ENCODE measurements at places on chromosomes 5 and 9.

GRCh38 chr5:9507974-9508373 lies 37.9 kb downstream of the SEMA5A start:
- no peak for DNase-seq

DNA sequence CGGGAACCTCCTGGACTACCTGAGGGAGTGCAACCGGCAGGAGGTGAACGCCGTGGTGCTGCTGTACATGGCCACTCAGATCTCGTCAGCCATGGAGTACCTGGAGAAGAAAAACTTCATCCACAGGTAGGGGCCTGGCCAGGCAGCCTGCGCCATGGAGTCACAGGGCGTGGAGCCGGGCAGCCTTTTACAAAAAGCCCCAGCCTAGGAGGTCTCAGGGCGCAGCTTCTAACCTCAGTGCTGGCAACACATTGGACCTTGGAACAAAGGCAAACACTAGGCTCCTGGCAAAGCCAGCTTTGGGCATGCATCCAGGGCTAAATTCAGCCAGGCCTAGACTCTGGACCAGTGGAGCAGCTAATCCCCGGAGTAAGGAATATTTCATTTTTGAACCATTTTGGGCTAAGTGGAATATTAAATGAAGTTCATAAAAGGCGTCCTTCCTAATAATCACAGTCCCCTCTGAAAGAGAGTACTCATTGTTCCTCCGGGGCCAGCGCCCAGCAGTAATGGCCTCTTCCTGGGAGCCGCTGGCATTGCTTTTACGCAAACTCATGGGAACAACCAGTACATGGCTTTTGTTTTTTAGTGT lies 23.6 kb downstream of the QRFP start:
- DNase-seq = no peak

DNA sequence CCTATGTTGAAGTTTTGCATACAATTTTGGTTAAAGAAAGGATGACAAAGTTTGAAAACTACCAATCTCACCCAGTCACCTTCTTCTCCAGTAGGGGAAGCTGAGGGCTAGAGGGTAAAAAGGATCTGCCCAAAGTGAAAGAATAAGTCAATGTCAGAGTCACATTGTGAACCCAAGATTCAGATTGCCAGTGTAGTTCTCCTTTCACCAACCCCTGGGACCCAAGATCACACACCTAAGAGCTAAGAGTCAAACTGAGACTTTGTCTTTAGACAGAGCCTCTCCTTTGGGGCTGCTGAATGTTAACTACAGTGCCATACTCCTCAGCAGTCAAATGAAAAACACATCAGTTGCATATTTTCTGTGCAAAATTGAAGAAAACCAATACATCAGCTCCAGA lies 210.6 kb downstream of the ATP10B start:
- no peak for DNase-seq

DNA sequence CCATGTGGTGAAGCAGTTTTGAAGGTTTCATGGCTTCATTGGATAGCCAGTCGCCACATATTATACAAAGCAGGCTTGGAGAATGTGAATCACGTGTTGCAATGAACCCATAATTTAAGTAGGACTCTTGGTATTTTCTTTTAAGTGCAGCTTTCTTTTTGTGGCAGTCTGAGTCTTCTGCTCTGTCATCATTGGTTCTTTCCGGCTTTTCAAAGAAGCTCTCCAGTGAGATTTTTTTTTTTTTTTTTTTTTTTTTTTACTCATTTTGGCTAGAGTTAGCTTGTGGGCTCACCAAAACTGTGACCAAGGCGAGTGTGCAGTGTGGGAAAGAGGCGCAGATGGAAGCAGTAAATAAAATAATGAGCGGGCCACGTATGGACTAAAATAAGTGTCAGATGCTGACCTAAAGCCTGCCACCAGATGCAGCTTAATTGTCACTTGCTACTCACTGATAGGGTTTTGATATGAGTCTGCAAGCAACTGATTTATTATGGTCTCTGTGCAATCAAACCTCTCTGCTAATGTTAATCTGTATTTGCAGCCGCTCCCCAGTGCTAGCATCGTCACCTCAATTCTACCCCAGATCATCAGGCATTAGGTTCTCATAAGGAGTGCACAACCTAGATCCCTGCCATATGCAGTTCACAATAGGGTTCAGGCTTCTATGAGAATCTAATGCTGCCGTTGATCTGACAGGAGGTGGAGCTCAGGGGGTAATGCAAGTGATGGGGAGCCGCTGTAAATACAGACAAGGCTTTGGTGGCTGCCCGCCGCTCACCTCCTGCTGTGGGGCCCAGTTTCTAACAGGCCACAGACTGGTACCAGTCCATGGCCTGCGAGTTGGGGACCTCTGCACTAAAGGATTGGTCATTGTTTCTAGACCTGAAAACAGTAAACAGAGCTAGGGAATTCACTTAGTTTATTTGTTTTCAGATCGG lies 45.5 kb upstream of the LARP1 start:
- no peak for DNase-seq

GRCh38 chr5:93886917-93887361 lies 145.5 kb upstream of the POU5F2 start:
- no peak for DNase-seq

DNA sequence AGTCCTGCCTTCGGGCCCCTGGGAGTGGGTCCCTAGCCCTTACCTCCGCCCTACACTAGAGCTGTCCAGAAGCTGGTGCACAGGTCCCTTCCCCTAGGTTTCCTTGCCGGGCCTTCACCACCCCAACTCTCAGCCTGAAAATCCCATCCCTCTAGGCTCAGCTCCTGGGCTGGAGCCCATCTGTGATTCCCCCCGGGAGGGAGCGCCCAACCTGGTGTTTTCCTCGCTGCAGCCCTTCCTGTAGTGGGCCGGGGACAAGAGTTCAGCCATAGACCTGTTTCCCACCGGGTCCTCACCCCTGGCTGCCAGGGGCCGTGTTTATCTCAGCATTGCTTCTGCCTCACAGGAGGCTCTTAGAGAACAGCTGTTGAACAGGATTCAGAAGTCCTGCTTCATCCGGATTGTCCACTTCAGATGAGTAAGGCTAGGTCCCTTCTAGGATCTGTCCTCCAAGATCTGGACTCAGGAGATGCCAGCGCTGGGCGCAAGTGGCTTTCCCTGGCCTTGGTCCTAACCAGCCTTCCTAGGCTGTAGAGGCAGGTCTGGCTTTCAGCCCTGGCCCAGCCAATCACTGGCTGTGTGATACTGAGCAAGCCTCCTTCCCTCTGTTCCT lies 965 bp downstream of the GLIPR2 start:
- no peak for DNase-seq

DNA sequence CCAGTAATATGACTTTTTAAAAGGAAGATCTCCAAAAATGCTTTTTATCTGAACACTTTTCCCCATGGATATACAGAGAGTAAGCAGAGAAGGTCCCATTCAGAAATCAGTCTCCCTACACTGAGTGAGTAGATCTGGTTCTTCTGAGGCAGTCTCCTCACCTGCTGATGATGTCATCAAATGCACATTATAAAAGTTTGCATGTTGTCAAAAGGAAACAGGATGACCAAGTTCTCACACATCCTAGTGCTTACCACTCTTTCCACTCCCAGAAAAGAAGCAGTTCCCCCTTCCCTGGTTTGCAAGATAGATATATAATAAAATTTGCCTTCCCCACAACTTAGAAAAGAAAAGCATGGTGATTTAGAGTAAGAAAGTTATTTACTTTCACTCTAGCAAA lies 180.5 kb downstream of the RAB3C start:
- DNase-seq = no peak

- DNase-seq = no peak
Observed at GRCh38 chr5:67366691-67367395, 170.2 kb upstream of the CD180 start.

- no peak for DNase-seq
Observed at GRCh38 chr5:82662340-82662739, 384.2 kb upstream of the RPS23 start.

DNA sequence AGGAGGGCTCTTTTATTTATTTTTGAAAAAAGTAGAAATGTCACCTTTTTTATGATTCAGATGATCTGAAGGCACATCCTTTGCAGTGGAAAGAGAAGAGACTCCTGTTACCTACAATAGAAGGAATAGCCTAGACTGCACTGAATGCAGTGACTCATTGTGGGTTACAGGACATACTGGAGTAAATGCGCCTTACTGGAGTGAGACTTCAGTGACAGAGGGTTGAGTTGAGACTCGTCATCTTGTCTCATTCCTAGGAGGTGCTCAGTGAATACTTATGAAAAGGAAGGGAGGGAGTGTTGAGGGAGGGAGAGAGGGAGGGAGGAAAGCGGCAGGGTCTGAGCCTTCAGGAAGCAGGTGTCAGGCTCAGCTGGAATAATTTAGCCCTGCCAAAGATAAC lies 25.2 kb downstream of the ANKRA2 start:
- no peak for DNase-seq

GRCh38 chr9:4579001-4579400 lies 83.1 kb upstream of the PLPP6 start:
- no peak for DNase-seq

GRCh38 chr9:75451505-75451904 lies 363.2 kb downstream of the OSTF1 start:
- DNase-seq = no peak

GRCh38 chr9:131835151-131835910 lies 95.5 kb upstream of the RAPGEF1 start:
- no peak for DNase-seq
